ENCODE measurements at places on chromosomes 4 and X.
A peak's percentile ranks its signal among the peaks of the same experiment; 100 is the strongest.

GRCh38 chr4:78689261-78689660, 86.9 kb upstream of the BMP2K start:
- peak; percentile 22 for DNase-seq

DNA sequence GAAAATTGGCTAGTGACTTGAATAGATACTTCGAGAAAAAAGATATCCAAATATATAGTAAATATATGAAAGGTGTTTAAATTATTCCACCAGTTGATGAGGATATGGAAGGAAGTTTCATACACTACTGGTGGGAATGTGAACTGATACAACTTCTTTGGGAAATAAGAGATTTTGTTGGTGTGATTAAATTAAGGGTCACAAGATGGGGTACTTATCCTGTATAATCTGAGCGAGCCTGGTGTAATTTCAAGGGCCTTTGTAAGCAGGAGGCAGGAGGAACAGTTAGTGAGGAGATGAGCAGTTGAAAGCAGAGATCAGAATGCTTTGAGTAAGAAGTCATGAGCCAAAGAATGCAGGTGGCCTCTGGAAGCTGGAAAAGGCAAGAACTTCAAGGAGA, 192.2 kb downstream of the KCTD8 start:
- no peak for DNase-seq

GRCh38 chr4:142211444-142211843, 575.1 kb downstream of the IL15 start:
- no peak for DNase-seq

GRCh38 chr4:19375136-19375804, 876.4 kb upstream of the SLIT2 start:
- DNase-seq: no peak

- DNase-seq: peak; percentile 97
These were observed 20.5 kb downstream of the ARSJ start for GRCh38 chr4:113958766-113959538.

GRCh38 chrX:17520016-17520615, 145.1 kb downstream of the NHS start:
- no peak for DNase-seq

- no peak for DNase-seq
These were observed 9.3 kb upstream of the RGS12 start for GRCh38 chr4:3283483-3283882.

DNA sequence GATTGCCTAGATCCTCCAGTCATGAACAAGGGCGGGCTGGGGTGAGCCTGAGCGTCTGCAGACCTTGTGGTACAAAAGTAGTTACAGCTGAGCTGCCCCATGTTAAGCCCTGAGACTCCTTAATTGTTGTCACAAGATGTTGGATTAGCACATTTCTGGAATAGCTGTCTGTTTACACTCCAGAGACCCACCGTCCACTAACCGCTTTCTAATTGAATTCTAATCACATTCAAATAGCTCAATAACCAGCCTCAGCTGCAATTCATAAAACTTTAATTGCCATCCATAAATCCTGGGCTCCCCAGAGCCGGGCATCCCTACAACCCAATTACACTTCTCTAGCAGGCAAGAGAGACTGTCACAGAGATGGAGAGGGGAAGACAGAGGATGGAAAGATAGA, 1.6 kb upstream of the GSX2 start:
- DNase-seq: no peak

DNA sequence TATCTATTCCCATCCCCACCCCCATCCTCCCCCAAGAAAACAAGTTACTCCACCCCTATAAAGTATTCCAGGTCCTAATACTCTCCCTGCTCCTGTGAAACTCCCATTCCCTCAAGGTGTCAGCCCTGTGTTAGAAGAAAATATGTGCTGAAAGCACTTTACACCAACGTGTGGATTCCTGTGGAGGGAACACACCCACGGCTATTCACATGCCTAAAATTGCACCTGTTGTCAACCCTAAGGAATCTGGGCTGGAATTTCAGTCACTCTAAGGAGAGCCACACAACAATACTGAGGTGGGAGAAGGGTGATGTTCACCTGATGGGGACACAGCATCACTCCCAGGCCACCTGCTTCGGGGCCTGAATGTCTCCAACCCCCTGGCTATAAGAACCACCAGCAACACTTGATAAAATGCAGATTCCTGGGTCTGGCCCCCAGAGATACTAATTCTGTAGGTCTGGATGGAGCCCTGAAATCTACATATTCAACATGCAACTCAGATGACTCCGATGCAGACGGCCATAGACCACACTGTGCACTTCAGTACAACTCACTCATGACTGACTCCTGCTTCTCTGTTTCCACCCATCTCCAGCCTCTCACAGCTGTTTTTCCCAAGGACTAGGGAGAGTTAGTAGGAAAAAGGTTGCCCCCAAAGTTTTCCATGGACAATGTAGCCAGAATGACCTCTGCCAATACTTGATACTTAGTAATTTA, 15.8 kb downstream of the SCD5 start:
- no peak for DNase-seq

- DNase-seq: no peak
These were observed 202.0 kb upstream of the PCDH7 start for GRCh38 chr4:30518211-30518610.

DNA sequence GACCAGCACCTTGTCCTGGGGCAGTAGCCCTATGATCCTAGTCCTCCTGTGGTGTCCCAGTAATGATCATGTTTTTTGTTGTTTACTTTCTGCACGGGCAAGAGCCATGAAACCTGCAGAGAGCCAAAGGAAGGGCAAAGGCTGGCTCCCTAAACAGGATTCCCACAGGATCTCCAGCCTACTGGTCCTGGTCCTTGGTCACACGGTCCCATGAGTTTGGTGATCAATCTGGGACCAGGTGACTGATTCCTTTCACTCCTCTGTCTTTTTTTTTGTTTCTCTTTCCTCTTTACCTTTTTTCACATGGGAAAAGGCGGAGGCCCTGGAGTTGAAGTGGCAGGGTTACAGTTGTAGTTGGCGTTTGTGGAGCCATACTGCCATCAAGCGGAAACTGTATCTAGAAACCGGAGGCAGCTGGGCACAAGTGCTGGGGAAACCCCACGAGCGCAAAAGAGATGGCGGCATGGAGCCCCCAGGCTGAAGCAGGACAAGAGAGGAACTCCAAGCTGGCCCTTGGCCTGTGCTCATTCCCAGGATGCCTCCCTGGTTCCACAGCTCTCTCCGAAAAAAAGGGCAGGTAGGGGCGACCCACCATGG, 34.6 kb downstream of the NBDY start:
- DNase-seq: no peak

GRCh38 chr4:17995165-17995564, 26.4 kb downstream of the LCORL start:
- DNase-seq: no peak

GRCh38 chr4:94397635-94398034, 54.1 kb upstream of the PDLIM5 start:
- no peak for DNase-seq

DNA sequence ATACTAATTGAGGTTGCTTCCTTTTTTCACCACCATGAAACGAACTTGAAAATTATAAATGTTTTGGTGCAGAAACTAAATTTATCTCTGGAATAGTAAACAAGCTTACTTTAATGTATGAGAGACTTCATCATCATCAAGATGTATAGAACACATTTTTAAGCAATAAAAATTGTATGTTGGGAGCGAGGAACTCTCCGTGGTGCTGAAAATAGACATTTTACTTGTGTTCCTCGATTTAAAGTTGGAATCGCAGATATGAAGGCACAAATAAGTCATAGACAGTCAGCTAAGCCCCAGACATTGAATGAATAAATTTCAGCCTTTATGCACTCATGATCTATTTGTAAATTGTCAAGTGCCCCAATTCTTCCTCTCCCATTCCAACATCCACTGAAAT, 310.7 kb downstream of the STK32B start:
- DNase-seq: peak; percentile 40

Data from ELR (cell line).